ENCODE measurements at places on chromosomes 6 and 20. TPM values are rescaled to one million over a fixed set of nuclear protein-coding genes. Genes with fewer than 3 reads are reported as not detected.

DYNLRB1 gene
- total RNA-seq = 55.5 TPM

DYNLT2 gene
- total RNA-seq = 0.67 TPM

NRN1 gene
- 0.17 TPM for total RNA-seq

RGL2 gene
- total RNA-seq = 47.0 TPM

MPC1 gene
- 28.9 TPM for total RNA-seq

NKX2-2 gene
- total RNA-seq = not detected

MUC22 gene
- total RNA-seq = not detected

FAM209B gene
- not detected for total RNA-seq

CST4 gene
- not detected for total RNA-seq

FAM210B gene
- 125 TPM for total RNA-seq

MUCL3 gene
- total RNA-seq = not detected

RAB44 gene
- 0.17 TPM for total RNA-seq

CYP39A1 gene
- 5.2 TPM for total RNA-seq

DEFB124 gene
- not detected for total RNA-seq

ZNF391 gene
- 6.5 TPM for total RNA-seq

C20orf204 gene
- 0.67 TPM for total RNA-seq

SLC22A3 gene
- 4.2 TPM for total RNA-seq

SYTL3 gene
- 1.7 TPM for total RNA-seq

DDAH2 gene
- 27.7 TPM for total RNA-seq

TRMT11 gene
- 19.5 TPM for total RNA-seq

TAGAP gene
- total RNA-seq = not detected

ABHD16B gene
- not detected for total RNA-seq
